ENCODE measurements at places on chromosomes 13 and 19.

DNA sequence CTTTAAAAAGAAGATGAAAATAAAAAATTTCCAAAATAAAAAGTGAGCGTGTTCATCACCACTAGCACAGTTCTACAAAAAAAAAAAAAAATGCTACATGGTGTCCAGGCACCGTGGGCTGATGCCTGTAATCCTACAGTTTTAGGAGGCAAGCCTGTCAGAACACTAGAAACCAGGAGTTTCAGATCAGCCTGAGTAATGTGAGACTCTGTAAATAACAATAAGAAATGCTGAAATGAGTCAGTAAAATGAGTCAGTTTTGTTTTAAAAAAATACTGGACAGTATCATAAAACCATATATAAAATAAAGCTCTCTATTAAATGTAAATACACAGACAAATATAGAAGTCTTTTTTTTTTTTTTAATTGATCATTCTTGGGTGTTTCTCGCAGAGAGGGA, 30.0 kb downstream of the ZNF91 start:
- DNase-seq = no peak

- no peak for DNase-seq
These were observed 19.7 kb upstream of the EDDM13 start for GRCh38 chr19:56252699-56253422.

- DNase-seq = no peak
These were observed 1.1 kb downstream of the ZFP30 start for GRCh38 chr19:37654118-37654517.

GRCh38 chr19:6828306-6828697, 55.8 kb downstream of the VAV1 start:
- DNase-seq = no peak

DNA sequence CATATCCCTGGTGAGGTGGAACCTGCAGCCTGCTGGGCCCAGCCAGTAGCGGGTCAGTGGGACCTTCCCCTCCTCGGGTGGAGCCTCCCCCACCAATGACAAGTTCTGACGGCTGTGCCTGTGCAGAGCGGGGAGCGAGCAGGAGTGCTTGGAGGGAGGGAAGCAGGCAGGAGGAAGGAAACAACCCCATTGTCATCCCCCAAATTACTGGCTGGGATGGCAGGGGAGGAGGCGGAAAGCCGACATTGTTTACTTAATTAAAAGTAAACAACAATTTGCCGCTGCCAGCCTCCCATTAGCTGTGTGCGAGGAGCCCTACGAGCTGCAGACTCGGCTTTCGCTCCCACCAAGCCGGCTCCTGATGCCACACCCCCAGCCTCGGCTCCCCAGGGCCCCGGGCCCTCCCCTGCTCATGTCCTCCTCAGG, 45.5 kb downstream of the LYL1 start:
- no peak for DNase-seq

DNA sequence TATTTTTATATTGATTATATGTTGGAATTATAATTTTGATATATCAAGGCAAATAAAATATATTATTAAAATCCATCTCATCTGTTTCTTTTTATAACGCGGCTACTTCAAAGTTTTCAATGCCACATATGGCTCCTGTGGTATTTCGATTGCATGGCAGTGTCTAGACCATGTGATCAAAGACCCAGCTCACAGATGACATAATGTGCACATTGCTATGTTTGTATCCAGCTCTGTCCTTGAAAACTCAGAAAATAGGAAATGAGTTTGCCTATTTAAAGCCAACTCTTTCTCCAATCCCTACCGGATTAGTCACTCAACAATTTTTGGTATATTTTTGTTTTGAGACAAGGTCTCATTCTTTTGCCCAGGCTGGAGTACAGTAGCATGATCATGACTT, 26.2 kb downstream of the TMTC4 start:
- no peak for DNase-seq

GRCh38 chr19:58354478-58355030, 1.3 kb upstream of the A1BG start:
- no peak for DNase-seq

DNA sequence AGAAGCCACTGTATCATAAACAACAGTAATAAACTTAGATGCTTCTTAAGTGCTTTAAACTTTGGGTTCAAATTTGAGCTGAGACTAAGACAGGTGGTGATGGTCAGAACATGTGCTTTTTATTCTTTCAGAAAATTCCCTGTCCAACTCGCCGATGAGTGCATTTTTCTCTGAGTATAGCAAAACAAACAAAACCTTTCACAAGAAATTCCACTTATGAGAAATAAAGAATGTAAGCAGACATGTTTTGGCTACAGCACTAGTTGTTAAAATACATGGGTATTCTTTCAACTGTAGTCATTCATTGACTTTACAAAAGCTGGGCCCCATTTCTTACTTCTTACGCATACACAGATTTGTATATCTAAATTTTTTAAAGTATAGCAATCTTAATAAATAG, 125.6 kb downstream of the SPRY2 start:
- DNase-seq = no peak

- DNase-seq = no peak
These were observed 10.6 kb downstream of the CAPN12 start for GRCh38 chr19:38733493-38734175.

- DNase-seq = no peak
These were observed 36.9 kb downstream of the ARRDC2 start for GRCh38 chr19:18044825-18045304.

DNA sequence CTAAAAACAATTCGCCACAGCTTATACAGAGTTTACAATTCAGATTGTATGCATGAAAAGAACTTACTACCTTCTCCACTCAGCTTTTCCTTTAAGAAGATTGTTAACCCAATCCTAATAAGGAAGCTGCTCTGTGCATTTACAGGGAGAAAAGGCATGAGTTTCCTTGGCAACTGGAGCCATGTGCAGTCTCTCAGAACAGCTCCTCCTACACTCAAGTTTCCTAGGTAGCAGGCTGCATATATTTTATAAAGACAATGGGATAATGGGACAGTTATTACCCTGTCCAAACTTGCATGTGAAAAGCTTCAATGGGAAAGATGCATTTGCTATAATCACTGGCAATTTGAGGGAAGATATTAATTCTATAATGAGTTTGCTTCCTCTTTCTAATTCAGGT, 125.5 kb upstream of the TRPC4 start:
- no peak for DNase-seq

DNA sequence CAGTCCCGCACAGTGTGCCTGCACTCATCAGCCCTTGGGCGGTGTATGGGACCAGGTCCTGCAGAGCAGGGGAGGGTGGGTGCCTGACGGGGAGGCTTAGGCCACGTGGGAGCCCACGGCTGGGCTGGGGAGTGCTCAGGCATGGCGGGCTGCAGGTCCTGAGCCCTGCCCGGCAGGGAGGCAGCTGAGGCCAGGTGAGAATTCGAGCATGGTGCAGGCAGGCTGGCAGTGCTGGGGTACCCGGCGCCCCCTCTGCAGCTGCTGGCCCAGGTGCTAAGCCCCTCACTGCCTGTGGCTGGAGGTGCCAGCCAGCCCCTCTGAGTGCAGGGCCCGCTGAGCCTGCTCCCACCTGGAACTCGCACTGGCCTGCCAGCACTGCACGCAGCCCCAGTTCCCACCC, 630.9 kb upstream of the PCDH20 start:
- DNase-seq = no peak

- no peak for DNase-seq
These were observed 4.7 kb downstream of the STXBP2 start for GRCh38 chr19:7641290-7642276.

DNA sequence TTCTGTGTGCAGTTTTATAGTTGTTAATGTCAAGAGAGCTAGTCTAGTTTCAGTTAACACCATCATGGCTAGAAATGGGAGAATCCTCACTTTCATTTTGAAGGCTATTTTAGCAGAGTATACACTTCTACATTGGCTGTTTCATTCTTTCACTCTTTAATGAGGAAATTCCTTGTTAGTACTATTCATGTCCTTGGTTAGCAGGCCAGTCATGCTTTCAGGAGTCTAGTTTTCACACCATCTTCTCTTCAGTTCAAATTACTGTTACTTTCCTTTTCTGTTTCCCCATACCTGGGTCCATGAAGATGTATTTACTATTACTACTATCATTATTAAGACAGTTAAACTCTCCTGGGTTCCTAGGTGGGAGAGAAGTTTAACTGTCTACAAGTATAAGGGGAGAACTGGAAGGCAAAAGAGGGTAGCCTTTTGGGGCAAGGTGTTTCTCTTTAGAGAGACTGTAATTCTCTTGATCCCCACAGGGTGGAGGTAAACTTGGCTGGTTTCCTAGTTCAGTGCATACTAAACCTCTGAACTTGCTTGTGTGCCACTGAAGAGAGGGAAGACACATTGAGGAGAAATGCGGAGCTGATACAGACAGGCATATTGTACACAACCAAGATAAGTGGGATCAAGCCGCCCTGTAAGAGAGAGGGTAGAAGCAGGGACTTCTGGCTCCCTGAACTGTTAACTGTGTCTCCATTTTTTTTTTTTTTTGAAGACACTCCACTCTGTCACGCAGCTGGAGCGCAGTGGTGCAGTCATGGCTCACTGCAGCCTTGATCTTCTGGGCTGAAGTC, 41.3 kb upstream of the IGFL4 start:
- DNase-seq = no peak

DNA sequence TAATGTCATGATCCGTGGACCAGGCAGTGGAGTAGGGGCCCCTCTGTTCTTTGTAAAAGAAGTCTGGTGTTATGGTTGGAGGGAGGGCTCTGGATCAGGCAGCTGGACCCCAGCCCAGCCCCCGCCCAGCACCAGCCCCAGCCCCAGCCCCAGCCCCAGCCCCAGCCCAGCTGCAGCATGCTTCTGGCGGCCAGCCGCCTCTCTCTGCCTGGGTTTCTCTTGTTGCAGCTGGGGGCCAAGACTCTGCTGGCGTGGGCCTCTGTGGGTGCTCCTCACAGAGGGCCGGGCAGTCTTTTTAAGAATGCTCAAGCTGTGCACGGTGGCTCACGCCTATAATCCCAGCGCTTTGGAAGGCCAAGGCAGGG, 17.9 kb downstream of the DOT1L start:
- DNase-seq = no peak

DNA sequence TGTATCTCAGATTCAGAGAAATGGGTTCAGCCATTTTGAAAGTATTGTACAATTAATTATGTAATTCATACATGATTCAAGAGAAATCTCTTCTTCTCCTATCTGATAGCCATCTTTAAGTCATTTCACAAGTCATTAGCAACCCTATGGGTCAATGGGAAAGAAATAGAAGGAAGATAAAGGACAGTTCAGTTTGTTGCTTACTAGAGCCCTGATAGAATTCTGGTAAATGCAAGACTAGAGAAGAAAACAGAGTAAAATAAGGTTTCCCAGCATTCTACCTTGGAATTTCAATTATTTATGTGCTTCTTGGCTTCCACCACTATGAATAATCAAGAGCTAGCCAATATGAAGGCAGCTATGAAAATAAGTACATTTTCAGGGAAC, 117.7 kb downstream of the LHFPL6 start:
- DNase-seq = no peak

DNA sequence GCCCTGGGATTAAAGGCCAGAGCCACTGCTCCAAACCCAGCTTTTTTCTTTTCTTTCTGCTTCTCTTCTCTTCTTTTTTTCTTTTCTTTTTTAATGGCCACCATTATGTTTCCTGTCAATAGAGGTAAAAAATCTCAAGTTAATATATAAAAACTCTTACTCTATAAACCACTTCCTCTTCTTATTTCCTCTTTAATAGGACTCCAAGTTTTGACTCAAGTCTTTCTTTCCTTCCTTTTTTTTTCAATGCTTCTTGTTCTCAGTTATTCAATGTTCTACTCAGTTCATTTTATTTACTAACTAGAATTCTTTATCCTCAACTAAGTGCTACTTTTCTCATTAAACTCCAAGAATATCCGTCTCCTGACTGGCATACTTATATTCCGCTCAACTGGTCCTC, 27.1 kb upstream of the MYCBP2 start:
- no peak for DNase-seq

GRCh38 chr19:8255426-8256125, 46.4 kb downstream of the CERS4 start:
- DNase-seq = no peak
